ENCODE measurements at places on chromosomes 4 and X.

- no peak for DNase-seq
Measured at GRCh38 chrX:9635803-9636202, 129.8 kb downstream of the GPR143 start.

- no peak for DNase-seq
Measured at GRCh38 chr4:73234712-73235111, 23.9 kb downstream of the ANKRD17 start.

DNA sequence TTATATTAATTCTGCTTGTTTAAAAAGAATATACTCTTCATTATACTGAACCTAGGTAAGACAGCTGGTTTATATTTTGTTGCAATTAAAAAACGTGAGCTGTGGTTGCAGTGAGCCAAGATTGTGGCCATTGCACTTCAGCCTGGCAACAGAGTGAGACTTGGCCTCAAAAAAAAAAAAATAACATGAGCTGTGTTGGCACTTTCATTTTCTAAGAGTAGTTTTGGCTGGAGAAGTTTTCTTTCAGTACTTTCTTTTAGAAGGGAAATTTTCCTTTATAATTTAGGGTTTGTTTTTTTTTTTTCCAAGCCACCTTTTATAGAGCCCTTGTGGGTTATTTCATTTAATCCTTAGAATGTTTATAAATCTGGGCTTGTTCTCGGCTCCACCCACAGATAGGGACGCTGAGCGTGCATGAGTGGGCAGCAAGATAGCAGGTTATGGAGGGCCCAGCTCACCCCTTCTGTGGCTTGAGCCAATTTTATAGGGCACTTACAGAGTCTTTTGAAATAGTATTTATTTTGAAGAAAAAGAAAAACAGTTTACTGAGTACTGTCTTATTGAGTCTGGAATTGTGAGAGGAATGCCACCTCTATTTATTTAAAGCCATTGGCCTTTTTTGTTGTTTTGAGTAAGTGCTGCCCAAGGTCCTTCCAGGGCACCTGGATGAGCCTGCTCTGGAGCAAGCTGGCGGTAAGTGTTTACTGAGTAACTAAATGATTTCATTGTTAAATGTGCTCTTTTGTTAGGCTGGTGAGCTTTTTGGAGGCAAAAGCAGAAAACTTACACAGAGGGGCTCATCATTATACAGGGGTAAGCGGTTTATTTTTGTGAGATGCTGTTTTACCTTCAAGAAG is 60.9 kb downstream of the HTT start:
- DNase-seq = no peak

- DNase-seq = no peak
Measured at GRCh38 chrX:152220606-152221005, 82.2 kb upstream of the MAGEA10 start.

DNA sequence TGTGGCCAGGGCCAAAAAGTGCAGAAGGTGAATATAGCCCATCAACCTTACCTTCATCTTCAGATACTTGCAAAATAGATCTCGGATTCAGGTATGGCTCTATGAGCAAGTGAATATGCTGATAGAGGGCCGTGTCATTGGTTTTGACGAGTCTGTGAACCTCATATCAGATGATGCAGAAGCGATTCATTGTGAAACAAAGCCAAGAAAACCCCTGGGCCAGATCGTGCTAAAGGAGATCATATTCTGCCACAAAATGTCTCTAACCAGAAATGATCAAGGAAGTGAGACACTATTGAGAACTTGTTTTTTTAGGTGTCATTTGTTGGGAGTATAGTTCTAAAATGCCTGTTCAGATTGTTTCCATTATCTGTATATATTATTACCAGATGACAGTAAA is 48.3 kb downstream of the PDK3 start:
- DNase-seq = no peak

GRCh38 chrX:136588036-136588435 is 56.0 kb downstream of the VGLL1 start:
- DNase-seq = no peak

GRCh38 chrX:123422875-123423274 is 238.8 kb downstream of the GRIA3 start:
- peak; percentile 40 for DNase-seq

DNA sequence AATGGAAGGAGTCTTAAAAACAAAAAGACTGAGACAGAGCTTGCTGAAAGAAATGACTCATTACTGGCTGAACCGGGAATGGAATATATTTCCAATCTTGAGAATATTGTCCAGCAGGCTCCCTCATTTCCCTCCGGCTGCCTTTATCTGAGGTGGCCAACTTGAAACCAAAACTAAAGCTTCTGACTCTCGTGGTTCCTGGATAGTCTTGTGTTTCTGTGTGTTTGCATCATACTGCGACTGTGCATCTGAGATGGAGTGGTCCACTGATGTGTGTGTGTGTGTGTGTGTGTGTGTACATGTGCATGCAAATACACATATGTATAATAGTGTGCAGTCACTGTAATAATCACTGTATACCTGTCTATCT is 145.6 kb upstream of the SCML1 start:
- no peak for DNase-seq

- DNase-seq = no peak
Measured at GRCh38 chr4:18202486-18202885, 180.9 kb upstream of the LCORL start.

DNA sequence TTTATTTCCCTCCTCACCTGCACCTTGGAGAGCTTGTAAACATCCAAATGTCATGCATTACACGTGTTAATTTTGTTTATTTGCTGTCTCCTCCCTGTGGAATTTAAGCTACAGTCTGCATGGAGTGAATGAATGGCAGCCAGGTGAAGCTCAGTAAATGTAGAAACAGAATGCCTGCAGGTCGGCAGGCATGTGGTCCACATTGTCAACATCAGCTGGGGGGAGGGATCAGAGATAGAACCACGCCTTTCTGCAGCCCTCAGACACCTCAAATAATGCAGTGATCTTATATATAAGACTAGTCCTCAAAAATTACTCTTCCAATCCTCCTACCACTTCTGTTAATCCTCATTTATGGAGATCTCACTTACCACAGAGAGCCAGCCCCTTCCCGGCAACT is 131.2 kb upstream of the KIT start:
- no peak for DNase-seq

DNA sequence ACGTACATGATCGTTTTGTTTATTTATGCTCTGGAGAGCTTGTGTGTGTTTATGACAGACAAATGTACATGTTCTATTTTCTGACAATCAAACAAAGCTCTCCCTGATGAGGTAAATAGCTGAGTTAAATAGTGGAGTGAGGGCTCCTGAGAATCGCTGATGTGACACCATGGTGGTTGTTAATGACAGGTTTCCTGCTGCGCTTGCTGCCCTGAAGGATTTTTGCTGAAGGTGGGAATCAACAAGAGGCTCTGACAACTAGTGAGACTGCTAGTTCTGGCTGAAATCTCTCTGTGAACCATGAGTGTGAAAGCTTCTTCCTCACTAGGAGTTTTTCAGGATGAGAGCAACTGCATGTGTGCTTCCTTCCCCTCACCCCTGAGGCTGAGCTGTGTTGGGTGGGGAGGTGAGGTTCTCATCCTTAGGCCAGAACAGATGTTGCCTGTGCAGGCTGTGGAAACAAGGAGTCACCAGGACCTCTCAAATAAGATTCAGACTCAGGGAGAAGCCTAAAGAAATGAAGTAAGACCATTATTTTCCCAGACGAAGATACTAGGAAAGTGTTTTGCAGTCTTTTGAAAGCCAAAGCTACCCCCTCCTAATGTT is 173.4 kb upstream of the JADE1 start:
- no peak for DNase-seq

DNA sequence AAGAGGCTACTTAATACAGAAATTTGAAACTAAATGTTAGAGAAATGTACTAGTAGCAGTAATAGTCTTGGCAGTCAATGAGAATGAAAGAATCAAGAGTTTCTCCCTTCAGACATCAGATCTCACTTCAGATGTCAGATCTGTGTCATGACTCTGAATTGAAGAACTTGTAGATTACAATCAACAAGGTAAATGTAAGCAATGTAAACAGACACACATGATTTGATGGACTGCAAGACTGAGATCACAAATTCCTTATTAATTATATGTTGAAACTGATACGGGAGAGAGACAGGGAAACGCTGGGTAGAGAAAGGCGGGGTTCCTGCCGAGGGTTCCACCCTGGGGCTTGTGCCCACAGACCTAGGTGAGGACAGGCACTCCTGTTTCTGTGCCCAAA is 65.5 kb upstream of the HHIP start:
- no peak for DNase-seq

GRCh38 chr4:98905297-98905696 is 23.6 kb downstream of the EIF4E start:
- no peak for DNase-seq

DNA sequence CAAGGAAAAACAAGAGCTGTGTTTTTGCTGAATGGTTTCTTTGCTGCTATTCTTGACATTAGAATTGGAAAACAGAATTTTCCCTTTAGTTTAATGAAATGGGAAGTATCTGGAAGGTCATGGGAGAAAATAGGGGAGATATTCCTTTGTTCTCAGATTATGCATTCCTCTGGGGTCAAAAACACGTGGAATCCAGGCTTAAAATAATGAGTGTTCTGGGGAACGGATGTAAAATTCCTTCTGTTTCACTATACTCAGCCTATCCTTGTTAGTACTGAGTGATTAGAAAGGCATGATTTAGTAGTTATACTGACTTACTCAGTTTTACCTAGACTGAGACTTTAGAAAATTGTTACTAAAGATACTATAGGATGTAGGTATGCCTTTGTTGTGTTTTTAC is 107.3 kb downstream of the ARHGAP10 start:
- no peak for DNase-seq

DNA sequence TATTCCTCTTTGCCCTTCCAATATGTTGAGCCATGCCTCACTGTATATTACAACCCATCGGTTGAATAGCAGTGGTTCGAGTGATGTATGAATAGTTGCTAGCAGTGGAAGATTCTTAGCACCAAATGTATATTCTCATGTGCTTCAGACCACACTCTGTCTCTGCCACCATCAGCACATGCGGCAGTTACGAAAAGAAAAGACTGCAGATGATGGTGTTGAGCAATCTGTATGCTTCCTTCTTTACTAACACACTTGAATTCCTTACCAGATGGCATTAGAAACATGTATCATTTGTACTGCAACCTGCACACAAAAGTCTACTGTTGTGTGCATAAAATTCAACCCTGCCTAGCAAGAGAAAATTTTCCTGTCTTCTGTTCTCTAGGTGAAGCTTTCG is 214.6 kb downstream of the ENOX2 start:
- no peak for DNase-seq

GRCh38 chrX:69988955-69989394 is 60.8 kb downstream of the AWAT2 start:
- DNase-seq = no peak

- no peak for DNase-seq
Measured at GRCh38 chrX:24759786-24760185, 66.1 kb downstream of the POLA1 start.

- DNase-seq = no peak
Measured at GRCh38 chr4:159008671-159009070, 94.2 kb upstream of the RAPGEF2 start.

GRCh38 chr4:86706923-86707597 is 112.9 kb downstream of the PTPN13 start:
- no peak for DNase-seq

DNA sequence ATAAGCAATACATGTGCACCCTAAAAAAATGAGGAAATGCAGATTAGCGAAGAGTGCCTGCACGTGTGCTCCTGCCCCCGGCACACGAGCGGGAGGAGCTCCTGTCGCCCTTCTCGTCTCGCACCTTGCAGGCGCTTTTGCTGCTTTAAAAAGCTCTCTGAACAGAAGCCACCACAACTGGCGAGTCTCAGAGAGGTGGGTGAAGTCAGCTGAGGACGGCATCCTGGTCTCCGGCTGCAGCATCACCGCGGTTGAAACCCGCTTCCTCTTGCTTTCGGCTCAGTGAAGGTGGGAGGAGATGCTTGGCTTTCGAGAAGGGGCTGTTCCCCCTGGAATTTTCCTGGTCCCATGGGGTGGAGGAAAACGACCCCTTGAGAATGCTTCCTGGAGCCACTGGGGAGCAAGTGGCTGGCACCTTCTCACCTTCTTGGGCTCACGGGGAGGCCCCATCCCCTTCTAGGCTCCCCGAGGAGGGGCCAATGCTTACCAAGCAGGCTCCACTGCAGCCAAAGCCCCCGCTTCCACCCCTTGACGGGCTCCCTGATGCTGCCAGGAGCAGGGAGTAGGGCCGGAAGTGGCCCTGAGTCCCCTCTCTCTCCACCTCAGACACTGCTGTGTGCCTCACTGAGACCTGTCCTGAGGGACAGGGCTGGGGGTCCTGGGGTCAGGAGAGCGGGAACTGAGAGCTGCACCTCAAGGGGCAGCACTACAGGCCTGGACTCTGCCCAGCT is 29.2 kb upstream of the MXD4 start:
- DNase-seq = no peak

GRCh38 chrX:122055460-122055859 is 1008.0 kb downstream of the GLUD2 start:
- no peak for DNase-seq

GRCh38 chr4:48102303-48102702 is 31.7 kb downstream of the TXK start:
- no peak for DNase-seq

- no peak for DNase-seq
Measured at GRCh38 chrX:77114501-77114900, 332.7 kb upstream of the FGF16 start.

GRCh38 chr4:140710908-140711622 is 45.1 kb downstream of the TBC1D9 start:
- DNase-seq = no peak

DNA sequence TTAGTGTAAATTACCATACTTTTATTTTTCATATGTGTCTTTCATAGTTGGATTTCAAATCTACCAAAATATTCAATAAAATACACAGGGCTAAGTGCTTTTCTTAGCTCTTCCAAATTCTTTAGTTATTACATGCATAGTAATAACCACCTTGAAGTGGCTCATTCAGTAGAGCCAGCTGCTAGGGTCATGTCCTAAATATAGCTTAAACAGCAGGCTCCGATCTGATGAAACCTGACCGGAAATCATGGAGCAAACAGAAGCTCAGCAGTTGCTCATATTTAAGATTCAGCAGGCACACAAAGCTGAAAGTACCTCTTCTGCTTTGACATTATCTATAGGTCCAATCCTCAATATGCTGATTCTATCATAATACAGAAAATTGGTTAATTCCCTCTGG is 1470.4 kb downstream of the ADGRL3 start:
- DNase-seq = no peak

GRCh38 chr4:2924286-2924685 is 38.9 kb downstream of the NOP14 start:
- no peak for DNase-seq

GRCh38 chr4:70359115-70359661 is 1.4 kb upstream of the SMR3A start:
- DNase-seq = no peak

GRCh38 chr4:182920676-182921075 is 3.5 kb upstream of the DCTD start:
- DNase-seq = no peak

DNA sequence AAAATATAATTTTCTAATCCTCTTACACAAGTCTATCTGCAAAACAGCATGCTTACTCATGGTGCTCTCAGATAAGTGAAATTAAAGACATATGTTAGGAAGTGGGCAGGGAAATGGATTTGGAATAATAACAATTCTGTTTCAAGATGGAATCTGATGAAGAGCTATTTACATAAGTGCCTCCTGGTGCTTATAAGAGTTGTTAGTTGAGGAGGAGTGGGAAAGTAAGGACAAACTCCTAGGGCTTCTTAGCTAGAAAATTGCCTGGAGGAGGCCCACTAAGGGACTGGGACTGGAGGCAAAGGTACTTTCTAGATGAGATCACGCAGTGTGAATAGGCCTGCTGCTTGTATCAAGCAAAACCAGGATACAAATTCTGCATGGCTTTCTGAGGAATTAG is 939.8 kb downstream of the GLUD2 start:
- DNase-seq = no peak
